ENCODE measurements at places on chromosomes 7 and 10.

GRCh38 chr7:38105874-38106483, 72.1 kb upstream of the STARD3NL start:
- no peak for DNase-seq

DNA sequence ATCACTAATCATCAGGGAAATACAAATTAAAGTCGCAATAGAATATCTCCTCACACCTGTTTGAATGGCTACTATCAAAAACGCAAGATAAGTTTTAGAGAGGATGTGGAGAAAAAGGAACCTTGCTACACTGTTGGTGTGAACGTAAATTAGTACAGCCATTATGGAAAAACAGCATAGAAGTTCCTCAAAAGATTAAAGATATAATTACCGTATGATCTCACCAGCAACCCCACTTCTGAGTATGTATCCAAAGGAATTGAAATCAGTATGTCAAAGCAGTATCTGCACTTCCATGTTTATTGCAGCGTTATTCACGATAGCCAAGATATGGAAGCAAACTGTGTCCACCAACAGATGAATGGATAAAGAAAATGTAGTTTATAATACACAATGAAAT, 164.4 kb downstream of the ZNF365 start:
- no peak for DNase-seq

GRCh38 chr7:102272075-102272916, 14.4 kb upstream of the SH2B2 start:
- peak; percentile 63 for DNase-seq

GRCh38 chr7:93920496-93921182, 896 bp upstream of the GNG11 start:
- no peak for DNase-seq

DNA sequence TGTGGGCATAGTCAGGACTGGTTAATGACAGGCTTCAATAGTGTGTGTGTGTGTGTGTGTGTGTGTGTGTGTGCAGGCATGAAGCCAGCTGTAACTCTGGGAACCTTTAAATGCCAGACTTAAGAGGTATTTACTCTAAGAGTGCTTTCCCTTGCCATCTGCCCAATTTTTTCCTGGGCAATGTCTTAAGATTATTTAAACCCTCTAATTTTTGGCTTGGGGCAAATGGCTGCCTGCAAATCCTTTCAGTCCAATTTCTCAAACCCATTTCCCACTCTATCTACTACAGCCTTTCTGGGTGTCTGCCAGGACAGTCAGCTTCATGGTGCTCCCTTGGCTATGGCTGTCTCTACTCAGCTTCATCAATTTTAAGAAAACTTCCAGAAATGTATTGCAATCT, 62.6 kb upstream of the C1GALT1 start:
- no peak for DNase-seq

DNA sequence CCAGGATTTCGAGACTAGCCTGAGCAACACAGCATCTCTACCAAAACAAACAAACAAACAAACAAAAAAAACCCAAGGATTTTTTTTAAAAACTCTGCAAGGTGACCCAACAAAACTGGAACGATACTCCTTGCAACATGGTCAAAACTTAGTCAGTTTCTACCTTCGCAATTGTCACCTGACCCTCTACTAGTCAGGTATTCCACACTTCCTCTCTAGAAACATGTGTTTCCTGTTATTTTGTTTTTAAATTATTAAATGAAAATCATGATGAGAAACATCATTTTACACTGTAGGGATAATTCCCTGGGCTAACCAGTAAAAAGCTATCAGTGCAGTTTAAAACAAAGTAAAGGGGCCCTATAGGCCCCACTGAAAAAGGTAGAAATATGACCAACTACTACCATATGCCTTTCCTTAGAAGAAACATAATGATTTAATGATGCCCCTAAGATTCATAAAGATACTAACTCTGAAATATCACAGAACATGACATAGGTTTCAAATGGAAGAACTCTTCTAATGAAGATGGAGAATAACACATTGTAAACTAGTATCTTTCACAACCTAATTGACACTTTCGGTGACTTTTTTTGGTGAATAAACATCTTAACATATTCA, 8.7 kb downstream of the BRAF start:
- no peak for DNase-seq
